ENCODE measurements at places on chromosomes 12 and 14.

- DNase-seq = no peak
Measured at GRCh38 chr14:89207925-89208328, 209.1 kb downstream of the FOXN3 start.

- DNase-seq = no peak
Measured at GRCh38 chr12:52929538-52929937, 19.4 kb upstream of the KRT18 start.

DNA sequence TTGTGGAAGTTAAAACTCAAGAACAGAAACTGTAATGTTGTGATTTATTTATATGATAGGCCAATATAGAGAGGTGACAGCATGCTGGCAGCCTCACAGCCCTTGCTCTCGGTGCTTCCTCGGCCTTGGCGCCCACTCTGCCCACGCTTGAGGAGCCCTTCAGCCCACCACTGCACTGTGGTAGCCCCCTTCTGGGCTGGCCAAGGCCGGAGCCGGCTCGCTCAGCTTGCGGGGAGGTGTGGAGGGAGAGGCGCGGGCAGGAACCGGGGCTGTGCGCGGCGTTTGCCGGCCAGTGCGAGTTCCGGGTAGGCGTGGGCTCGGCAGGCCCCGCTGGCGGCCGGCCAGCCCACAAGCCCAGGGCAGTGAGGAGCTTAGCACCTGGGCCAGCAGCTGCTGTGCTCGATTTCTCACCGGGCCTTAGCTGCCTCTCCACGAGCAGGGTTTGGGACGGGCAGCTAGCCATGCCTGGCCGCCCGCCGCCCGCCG is 65.8 kb upstream of the SLC8A3 start:
- no peak for DNase-seq

- DNase-seq = no peak
Measured at GRCh38 chr12:33245434-33245833, 194.2 kb downstream of the SYT10 start.

GRCh38 chr12:131871677-131872076 is 22.7 kb upstream of the ULK1 start:
- DNase-seq = no peak

- DNase-seq = no peak
Measured at GRCh38 chr14:43853541-43853940, 653.5 kb downstream of the FSCB start.

GRCh38 chr12:54689034-54689372 is 40.8 kb upstream of the DCD start:
- DNase-seq = no peak

GRCh38 chr14:100203962-100204834 is 34.7 kb upstream of the YY1 start:
- DNase-seq = no peak

GRCh38 chr12:18141048-18141982 is 51.3 kb upstream of the RERGL start:
- no peak for DNase-seq

DNA sequence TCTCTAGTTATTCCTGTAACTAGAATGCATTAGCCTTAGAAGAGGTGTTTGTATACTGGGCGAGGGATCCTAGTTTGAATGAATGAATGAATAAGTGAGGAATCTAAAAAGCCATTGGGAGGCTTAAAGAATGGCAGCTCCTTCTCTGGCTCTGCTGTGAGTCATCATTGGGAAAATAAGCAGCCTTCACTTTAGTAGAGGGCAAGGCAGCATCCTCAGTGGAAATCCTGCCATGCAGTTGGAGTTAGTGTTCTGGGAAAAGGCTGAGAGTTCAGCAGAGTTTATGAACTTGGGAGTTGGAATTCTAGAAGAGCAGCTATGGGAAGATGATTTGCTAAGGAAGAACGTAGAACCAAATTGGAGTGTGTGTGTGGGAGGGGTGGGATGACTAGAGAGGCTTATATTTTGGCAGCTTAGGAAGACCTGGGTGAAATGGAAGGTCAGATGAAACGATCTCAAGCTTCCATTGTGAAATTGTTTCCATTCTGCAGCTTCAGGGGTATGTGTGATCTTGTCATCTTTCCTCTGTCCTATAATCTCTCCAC is 120.8 kb downstream of the PTCSC3 start:
- no peak for DNase-seq

DNA sequence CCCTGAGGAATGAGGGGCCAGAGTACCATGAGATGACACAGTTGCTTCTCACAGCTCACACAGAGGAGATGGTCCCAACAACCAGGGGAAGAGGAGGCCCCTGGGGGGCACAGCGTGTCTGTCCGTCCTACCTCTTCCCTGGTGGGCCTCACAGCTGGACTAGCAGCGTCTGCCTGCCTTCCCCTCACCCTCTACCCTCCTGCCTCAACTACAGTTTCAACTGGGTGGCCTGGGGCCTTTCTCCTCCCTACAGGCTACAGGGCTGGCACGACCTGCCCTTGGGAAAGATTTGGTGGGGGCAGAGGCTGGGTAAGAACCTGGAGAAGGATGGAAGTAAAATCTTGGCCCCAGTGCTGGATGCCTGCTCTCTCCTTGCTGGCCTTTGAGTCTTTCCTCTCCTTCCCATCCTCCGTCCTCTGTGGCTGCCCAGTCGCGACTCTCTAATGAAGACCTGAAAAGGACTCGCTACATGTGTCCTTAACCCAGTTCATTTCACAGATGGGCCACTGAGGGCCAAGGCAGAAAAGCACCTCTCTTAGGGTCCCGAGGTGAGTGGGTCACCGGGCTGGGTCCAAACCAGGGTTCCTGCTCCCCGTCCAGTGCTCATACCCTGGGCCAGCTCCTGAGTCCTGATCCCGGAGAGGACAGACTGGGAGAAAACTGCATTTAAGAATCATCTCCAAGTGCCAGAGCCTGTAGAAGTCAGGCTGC is 232.5 kb downstream of the BCL11B start:
- no peak for DNase-seq

- DNase-seq = no peak
Measured at GRCh38 chr14:104549536-104550339, 29.8 kb upstream of the C14orf180 start.

- DNase-seq = no peak
Measured at GRCh38 chr12:46770501-46771183, 55.2 kb downstream of the SLC38A4 start.

- no peak for DNase-seq
Measured at GRCh38 chr14:34029921-34030334, 79.1 kb upstream of the EGLN3 start.

DNA sequence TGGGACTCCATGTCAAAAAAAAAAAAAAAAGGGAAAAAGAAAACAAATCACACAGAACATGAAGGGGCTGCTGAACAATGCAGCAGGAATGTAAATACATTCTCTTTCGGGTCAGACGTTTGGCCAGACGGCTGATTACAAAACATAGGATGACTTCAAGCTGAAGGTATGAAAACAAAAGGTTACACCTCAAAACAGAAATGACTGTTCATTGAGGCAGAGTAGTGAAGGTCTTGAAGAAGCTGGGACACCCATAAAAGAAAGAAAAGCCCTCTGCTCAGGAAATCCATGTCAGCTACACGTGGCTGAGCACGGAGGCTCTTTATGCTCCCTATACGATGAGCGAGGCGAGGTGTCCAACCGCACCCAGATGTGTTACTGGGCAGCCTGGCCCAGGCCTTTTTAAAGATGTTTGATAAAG is 37.7 kb downstream of the FGD4 start:
- no peak for DNase-seq

GRCh38 chr14:105876829-105877228 is 350.4 kb downstream of the TMEM121 start:
- DNase-seq = no peak

- DNase-seq = no peak
Measured at GRCh38 chr12:99695050-99695449, 47.5 kb downstream of the GARIN6 start.

DNA sequence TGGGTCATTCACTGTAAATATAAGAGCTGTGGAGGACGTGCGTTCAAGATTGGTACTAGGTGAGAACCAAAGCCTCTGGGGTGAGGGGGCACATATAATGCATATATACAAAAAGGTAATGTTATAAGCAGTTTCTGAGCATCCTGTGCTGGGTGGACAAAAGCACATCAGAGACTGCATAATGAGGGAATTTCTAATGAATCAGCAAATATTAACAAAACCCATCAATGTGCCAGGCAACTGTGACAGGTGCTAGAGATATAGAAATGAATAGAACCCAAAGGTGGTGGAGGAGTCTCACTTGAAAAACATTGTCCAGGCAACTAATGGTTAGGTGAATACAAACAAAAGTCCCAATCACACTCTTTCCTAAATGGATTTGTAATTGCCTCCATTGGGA is 74.7 kb downstream of the GPR65 start:
- no peak for DNase-seq

GRCh38 chr12:119204131-119204530 is 25.4 kb downstream of the HSPB8 start:
- DNase-seq = no peak

- no peak for DNase-seq
Measured at GRCh38 chr12:129363041-129363440, 509.8 kb downstream of the GLT1D1 start.

DNA sequence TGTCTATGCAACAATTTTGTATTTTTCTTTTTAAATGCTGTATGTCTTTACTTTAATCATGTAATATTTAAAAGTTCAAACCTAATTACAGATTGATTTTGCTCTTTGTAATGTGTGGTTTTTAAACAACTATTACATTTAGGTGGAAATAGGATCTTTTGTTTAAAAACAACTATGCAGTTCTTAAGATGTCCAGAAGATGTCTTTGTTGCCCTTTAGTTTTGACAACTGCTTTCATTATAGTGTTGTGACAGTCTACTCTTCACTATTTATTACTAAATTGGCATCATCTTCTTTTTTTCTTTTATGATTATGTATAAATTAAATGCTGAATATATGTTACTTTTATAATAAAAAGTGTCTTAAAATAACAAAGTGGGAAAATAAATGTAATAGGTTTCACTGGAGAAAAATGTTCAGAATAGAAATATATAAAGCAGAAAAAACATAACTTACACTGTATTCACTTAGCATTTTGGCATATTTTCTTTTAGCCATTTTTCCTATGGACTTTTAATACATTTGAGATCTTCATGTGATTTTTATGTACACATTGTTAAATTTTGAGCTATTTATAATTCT is 27.1 kb upstream of the PCNX4 start:
- DNase-seq = peak; percentile 51
